Activated T-helper 1 cell treated with anti-CD3 and anti-CD28 coated beads, Interleukin-2, amount 50 U/mL, for 16 hours (primary cell): ENCODE measurements at places on chromosomes 2 and 18.

GRCh38 chr2:150127995-150128394 lies 359.5 kb downstream of the RND3 start:
- no peak for DNase-seq

DNA sequence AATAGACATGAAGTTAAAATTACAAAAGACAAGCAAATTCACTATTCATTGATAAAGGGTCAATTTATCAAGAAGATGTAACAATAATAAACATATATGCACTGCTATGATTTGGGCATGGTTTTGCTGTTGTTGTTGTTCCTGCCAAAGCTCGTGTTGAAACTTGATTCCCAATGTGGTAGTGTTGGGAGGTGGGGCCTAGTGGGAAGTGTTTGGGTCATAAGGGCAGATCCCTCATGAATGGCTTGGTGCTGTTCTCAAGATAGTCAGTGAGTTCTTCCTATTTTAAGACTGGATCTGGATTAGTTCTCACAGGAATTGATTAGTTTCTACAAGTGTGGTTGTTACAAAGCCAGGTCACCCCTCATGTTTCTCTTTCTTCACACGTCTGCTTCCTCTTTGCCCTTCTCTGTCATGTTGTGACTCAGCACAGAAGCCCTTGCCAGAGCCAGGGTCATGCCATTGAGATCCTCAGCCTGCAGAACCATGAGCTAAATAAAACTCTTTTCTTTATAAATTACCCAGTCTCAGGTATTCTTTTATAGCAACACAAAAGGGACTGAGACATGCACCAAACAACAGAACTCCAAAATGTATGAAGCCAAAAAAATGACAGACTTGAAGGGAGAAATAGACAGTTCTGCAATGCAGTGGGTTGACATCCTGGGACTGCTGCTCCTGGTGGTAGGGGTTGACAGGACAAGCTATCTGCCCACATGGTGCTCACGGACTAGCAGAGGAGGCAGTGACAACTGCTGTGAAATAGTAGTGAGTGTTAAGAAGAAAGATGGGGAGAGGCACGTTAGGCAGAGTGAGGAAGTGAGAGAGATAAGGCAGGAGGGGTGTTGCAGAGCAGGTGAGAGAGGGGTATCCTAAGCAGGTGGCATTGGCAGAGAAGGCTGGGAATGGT lies 18.6 kb upstream of the SKA1 start:
- no peak for DNase-seq

DNA sequence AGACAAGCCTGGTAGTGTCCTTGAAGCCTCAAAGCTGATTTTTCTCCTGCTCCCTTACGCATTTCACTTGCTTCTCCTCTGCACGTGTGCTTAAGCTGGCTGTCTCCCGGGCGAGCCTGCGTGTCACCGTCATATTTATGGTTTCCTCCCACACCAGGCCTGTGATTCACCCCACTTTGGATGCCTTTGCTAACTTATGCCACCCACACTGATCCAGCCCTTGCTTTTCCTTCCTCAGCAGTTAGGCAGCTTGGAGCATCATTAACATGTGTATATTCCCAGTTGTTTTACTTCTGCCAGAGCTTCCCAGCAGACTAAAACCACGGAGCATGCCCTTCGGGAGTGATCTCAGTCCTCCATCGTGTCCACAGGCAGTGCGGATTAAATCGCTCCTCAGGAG lies 2.2 kb downstream of the ST3GAL5 start:
- no peak for DNase-seq

- no peak for DNase-seq
Measured at GRCh38 chr2:96879545-96880040, 9.7 kb upstream of the SEMA4C start.

- no peak for DNase-seq
Measured at GRCh38 chr18:50441501-50441900, 66.7 kb downstream of the SKA1 start.

- no peak for DNase-seq
Measured at GRCh38 chr2:119888680-119889079, 124.2 kb upstream of the EPB41L5 start.

- no peak for DNase-seq
Measured at GRCh38 chr2:66494708-66495107, 59.8 kb downstream of the MEIS1 start.

- DNase-seq = no peak
Measured at GRCh38 chr2:62347563-62348270, 151.8 kb downstream of the B3GNT2 start.
